Naive B cell (primary cell): ENCODE measurements at places on chromosomes 1 and 21.

DNA sequence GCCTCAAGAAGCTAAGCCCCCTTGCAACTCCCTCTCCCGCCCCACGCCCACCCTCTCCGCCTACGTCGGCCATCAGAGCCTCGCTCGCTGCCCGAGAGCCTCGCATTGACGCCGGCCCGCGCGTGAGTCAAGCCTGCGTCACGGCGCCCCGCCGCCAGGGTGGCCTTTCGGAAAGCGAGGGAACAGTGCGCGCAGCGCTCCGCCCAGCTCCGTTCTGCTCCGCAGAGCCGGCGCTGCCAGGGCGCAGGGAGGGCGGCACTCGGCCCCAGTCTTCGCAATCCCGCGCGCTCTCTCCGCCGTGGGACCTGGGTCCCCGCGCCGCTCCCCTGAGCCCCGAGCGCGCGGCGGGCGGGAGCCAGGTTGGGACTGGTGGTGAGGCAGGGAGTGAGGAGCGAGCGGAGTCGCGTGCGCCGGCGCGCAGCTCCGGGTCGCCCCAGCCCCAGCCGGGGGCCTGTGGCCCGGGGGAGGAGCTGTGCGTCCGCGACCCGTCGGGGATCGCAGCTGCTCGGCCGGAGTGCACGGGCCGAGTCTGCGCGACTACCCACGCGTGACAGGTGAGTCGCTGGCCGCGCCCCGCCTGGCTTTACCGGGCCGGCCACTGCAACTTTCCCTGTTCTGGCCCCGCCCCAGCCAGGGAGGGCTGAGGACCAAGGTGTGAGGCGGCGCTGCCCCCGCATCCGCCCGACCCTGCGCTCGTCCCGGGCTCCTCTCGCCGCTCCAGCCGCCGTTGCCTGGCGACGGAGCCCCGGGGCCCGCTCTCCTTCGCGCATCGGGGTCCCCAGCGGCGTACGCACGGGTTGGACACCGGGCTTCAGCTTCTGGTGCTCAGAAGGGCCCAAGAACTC is at the start of gene SLC6A17:
SLC6A17 (plus strand) TSS at position 165 of the 845 bp plus-strand sequence. CDS start 16,436 bp downstream, outside the sequence.
- DNase-seq: no peak

DNA sequence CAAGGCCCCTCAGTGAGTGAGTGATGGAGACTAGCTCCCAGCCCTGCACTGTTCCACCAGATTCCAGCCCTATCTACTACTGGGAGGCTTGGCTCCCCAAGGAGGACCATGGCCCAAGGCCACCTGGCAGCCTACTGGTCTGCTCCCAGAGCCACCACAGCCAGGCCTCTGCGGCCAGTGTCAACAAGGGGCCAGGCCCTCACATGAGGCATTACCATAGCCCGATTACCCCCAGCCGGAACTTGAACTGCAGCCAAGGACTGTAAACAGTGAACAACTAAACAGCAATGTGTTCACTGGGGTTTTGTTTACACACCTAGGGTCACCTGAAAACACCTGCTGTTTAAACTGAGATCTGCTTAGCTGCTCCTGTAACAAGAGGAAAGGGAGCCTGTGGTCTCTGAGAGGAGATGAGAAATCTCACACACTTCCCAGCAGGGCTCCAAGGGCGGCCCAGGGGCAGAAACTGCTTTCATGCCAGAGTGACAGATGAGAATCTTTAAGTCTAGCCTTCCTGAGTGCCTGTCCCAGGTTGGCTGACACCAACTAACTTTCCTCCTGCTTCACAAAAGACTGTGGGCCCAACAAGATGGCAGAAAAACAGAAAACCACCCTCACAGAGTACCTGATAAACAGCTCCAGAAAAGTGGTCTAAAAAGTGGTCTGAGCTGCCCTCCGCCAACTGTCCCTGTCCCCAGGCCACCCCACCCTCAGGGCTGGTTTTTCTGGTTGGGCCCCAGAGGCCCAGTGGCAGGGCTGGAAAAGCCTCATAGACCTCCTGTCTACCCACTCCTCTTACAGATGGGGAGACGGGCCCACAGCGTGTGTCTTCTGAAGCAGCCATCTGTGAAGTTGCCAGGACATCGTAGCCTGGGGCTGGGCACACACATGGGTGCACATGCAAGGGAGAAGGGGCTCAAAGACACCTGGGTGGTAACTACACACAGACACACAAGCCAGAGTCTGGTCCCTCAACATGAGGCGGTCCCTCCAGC is 28.8 kb downstream of the MEF2D start:
- no peak for DNase-seq

GRCh38 chr1:153626904-153627714 is at the start of gene S100A13:
Gene S100A13 (minus strand): TSS chr1:153627505. CDS start chr1:153626472, 1,033 bp downstream.
- no peak for DNase-seq

DNA sequence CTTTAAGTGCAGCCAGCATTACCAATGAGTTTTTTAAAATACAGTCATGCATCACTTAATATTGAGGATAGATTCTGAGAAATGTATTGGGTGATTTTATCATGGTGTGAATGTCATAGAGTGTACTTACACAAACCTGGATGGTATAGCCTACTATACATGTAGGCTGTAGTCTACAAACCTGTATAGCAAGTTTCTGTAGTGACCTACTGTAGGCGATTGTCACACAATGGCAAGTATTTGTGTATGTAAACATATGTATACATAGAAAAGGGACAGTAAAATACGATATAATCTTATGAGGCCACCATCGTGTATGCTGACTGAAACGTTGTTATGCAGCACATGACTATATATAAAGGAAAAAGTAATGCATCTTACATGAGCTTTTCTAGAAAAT is 48.2 kb downstream of the RPE65 start:
- DNase-seq: no peak

DNA sequence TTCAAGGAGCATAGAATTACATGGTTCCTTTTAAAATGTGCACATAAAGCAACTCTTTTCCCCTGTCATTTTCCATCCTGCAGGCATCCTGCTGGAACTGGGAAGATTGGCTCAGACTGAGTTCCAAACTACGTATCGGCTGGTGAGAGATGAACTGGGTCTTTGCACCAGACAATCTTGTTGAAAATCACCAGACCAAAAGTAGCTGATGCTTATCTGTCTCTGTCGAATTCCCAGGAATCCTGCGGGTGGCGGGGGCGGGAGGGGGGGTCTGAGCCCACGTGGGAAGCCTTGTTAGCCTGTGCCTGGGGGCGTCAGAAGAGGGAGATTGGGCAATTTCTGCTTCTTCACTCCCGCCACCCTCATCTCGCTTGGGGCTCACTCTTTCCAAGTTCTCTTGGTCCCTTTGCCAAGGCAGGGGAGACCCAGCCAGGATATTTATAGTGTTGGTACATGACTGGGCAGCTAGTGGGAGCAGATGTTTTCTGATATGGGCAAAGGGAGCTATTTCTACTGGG is 90.1 kb upstream of the SLC25A33 start:
- DNase-seq: no peak
